ENCODE measurements at places on chromosomes 3 and 15.

- no peak for DNase-seq
Observed at GRCh38 chr15:47661661-47662180, 55.6 kb upstream of the SEMA6D start.

DNA sequence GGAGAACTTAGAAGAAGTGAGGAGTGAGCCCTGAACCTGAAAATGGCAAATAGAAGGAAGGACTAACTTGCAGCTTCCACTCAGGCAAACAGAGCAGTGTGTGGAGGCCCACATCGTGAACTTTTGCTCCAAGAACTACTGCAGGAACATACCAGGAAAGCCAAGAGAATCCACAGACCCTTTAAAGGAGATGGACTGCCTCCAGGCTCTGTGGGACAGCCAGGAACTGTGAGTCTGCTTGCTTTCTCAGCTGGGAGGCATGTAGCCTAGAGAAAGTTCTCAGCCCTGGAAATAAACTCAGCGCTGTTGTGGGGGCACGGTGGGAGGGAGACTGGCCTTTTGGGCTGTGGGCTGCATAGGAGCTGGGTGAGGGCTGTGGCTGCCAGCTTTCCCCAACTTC is 93.0 kb downstream of the SNRK start:
- DNase-seq, result peak; percentile 46

- no peak for DNase-seq
Observed at GRCh38 chr3:116591236-116591635, 118.3 kb upstream of the TUSC7 start.

DNA sequence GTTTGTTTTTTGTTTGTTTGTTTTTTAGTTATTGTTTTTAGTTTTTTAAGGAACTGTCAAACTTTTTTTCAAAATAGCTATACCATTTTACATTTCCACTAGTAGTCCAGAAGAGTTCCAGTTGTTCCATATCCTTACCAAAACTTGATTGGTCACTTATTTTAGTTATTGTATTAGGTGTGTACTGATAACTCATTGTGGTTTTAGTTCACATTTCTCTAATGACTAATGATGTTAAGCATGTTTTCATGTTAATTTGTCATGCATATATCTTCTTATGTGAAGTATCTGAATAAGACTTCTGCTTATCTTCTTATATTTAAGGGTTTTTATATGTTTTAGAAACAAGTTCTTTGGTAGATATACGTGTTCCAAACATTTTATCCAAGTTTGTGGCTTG is 89.5 kb downstream of the CD200R1L start:
- DNase-seq, result no peak

DNA sequence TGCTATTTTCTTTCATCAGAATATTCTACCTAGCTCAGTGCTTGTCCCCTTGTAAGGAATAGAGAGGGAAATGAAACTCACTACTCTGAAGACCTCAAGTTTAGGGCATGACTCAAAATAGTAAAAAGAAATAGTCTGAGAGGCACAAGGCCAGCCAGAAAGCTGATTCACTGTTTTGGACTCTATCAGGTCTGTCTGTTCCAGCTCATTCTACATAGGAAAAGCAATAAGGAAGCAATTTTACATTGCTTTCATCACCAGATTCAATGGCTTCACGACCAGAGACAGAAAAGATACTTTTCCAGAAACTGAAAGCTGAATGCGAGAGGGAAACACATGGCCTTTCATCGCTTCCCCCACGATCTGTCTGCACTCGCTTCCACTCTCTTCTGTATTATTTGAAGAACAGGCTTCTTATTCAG is 276.0 kb downstream of the GBE1 start:
- peak; percentile 46 for DNase-seq

DNA sequence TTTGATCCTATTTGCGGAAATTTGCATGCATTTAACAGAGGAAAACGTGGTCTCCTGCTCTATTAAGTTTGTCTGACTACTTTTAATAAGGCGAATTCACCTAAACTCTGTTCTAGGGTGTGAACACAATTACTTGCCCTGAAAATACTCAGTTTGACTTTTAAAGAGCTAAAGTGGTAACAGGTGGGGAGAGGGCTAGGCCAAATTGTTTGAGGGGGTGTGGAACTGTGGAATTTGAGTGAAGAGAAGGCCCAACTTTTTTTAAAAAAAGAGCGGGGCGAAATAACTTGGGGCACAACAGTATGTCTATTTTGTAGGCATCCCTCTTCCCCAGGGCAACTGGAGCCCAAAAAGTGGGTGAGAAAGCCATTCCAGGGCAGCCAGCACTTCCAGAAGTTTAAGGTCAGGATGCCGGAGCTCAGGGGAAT is 580 bp upstream of the FXR1 start:
- no peak for DNase-seq

DNA sequence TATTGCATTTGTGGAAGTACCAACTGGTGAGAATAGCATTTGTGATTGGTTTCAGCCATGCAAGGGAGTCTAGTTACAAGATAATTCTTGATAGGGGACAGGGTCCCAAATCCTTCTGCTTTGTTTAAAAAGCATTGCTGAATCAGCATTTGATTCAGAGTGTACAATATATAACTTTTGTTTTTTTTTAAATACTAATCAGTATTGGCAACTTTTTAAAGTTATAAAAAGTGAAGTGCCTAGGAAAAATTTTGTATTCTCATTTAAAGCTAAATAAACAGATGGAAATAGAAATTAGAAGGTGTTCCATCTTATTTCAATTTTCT is 75.4 kb upstream of the SLC25A26 start:
- DNase-seq, result no peak

Measured in AG08396 (cell line).